Caco-2 (cell line): ENCODE measurements at places on chromosomes 3 and 15.

GRCh38 chr3:46629551-46630517 lies 17.5 kb downstream of the FAM240A start:
- no peak for DNase-seq

GRCh38 chr15:31869686-31870307 lies 160.5 kb upstream of the CHRNA7 start:
- no peak for DNase-seq

GRCh38 chr3:191166368-191166767 lies 32.7 kb upstream of the OSTN start:
- DNase-seq: no peak

DNA sequence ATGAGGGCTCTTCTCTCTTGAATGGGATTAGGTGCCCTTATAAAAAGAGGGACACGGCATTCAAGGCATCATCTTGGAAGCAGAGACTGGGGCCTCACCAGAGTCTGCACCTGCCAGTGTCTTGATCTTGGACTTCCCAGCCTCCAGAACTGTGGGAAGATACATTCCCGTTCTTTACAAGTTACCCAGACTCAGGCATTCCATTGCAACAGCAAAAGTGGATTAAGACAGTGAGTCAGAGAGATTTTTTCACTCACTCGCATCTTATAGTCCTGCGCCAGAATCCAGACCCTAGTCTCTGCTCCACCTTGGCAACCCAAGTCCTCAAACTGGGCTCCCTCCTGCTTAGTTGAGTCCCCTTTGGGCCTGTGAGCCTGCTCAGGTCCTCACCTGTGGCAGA lies 2.7 kb downstream of the LCTL start:
- DNase-seq: no peak

DNA sequence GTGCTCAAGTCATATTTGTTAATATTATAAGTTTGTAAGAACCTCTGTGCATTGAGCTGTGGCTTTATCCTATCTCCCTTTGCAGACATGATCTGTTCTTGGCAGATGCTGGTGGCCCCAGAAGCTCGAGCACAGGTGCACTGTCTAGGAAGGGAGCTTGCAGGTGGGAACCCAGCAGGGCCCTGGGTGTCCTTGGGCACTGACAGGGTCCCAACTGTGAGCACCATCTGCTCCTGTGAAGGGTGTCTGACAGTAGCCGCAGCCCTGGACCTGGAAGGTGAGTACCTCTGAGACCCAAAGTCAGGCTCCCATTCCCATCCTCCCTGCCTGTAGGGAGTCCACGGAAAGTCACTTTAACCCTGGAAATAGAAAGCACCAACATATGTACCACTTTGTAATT lies 2.4 kb upstream of the REC114 start:
- no peak for DNase-seq
